ENCODE measurements at places on chromosomes 2 and 18.

DNA sequence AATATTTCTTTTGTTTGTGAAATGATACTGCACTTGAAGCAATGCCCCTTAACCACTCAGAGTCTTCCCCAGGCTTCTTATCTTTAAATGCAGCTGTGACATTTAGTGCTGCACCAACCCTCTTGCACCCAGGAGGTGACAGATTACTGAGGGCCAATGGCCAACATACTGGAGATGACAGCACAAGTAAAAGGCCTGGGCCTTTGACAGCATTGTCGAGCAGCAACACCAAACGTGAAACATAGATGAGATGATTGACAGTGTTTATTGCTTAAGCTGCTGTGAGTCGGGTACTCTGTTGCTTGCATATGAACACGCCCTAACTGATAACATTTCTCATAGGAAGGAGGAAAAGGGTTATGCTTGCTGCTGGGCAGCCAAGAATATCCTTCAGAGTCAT lies 80.3 kb downstream of the THNSL2 start:
- DNase-seq = no peak

DNA sequence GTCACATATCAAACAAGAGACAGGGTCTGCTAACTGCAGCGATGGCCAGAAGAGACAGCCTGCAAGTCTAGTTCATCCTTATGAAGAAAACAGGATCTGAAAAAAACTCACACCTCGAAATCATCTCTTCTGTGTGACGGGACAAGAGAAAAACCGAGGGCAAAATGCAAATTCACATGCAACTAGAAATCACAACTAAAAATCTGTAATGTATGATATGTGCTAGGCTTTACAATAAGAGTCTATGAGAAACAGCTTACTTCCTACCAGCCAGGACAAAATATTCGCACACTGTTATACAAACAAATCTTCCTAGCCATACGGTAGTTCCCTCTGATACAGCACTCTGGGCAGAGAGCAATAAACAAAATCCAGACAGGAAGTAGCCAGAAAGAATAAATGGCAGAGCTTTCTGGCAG lies 48.8 kb downstream of the ANKRD44 start:
- no peak for DNase-seq

GRCh38 chr2:232534940-232535651 lies 4.4 kb upstream of the CHRNG start:
- DNase-seq = no peak

DNA sequence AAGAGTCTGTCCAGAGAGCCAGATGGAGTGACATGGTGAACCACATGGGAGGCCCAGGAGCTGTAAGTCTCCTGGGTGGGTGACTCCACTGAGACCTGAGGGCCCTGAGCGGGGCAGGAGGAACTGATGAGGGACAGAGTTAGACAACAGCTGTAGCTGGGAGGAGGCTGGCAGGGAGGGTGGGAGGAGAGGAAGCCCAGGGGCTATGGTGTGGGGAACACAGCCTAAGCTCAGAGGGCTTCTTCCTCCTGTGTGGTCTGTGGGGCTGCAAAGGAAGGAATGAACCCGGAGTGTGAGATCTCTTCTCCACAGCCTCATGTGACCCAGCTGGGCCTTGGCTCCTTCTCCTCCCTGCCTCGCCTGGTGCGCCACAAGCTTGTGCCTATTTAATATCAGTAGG lies 395.6 kb upstream of the HS6ST1 start:
- DNase-seq = no peak

DNA sequence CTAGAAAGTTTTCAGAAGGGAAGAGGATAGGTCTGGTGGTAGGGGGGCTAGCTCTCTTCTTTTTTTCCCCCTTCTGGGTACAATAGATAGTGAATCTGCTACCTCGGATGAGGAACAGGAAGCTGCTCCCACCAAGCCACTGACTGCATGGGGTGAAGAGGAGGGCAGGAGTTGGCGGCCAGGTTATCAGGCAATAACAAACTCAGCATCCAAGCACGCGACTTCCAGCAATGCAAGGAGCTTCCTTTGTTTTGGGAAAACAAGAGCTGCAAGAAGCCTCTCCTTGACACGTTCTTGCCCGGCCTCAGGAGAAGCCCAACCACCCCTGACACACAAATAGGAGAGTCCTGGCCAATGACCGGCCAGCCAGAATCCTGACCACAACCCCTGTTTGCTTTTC lies 32.2 kb downstream of the NHEJ1 start:
- no peak for DNase-seq

DNA sequence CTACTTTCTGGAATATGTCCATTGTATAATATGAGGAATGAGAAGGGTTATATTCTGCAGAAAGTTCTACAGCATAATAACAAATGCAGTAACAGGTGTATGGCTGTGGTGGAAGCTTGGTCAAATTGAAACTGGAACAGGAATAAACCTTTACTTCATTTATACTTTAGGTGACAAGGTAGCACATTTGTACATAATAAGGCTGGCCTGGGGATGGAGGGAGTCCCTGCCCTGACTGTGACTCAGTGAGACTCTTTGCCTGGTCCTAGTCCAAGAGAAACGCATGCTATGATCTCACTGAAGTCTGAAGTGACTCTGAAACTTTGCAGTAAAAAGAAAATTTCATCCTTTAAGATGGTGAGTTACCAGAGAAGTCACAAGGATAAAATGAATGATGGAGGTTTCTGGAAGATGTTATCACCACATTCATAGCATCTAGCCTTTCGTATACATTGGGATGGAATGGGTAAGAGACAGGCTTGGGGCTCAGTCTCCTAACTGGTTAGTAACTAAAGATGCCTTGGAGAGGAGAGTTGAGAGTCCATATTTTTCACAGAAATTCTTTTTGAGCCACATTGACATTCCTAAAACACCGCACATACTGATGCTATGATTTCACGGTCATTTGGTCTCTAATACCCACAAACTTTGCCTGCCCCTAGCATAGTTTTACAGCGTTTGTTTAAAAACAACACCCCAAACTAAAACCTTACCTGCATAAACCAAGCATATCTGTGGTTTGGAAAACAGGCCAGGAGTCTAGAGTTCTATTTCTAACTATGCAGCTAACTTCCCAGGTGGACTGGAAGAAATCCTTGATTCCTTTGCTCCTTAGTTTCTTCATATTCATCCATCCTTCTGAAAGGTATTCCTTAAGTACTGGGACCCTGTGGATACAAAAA lies 42.4 kb upstream of the NABP1 start:
- DNase-seq = no peak

- DNase-seq = no peak
These were observed 713.7 kb downstream of the ADCYAP1 start for GRCh38 chr18:1618364-1618763.

GRCh38 chr18:56641714-56642337 lies 3.4 kb upstream of the TXNL1 start:
- DNase-seq = no peak

- no peak for DNase-seq
These were observed 140.3 kb downstream of the NDUFA10 start for GRCh38 chr2:239884875-239885274.

DNA sequence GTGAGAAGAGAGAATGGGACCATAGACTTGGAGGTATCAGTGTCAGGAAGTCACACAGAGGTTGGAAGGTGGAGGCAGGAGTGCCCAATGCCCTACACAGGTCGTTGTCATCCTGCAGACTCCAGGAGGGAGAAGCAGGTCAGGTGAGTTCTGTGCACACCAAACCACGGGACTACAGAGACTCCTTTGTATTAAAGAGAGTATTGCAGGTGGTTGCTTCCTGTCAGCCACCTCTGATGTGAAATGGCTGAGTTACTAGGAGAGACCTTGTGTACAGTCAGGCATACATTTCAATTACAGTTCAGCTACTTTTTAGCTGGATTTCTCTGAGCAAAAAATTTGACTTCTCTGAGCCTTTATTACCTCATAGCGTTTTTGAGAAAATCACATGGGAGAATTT lies 51.6 kb downstream of the SPP2 start:
- DNase-seq = no peak

DNA sequence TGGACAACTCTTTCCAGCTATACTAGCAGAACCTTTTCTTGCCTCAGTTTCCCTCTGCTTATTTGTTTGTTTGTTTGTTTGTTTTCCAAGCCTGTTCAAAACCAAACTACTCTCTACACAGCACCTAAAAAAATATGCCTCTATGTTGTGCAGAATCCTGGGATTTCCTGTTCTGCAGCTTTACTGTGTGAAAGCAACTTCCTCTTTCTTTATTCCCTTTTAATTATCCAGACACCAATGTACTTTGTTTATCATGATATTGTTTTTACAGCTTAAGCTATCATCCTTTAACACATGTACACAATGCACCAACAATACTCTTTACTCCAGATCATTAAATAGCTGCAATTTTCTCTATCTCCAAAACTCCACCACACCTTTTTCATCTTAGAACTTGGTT lies 259.5 kb downstream of the EPHA4 start:
- no peak for DNase-seq

GRCh38 chr2:66127061-66127460 lies 307.9 kb upstream of the MEIS1 start:
- no peak for DNase-seq

DNA sequence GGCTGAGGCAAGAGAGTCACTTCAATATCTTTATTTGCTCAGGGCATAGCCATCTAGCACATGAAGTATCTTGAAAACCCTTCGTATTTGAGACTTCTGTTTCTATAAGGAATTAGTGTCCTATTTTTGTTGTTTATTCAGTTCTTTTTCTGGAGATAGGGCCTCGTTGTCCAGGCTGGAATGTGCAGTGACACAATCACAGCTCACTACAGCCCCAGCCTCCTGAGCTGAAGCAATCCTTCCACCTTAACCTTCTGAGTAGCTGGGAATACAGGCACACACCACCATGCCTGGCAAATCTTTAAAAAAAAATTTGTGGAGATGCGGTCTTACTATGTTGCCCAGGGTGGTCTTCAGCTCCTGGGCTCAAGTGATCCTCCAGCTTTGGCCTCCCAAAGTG lies 50.6 kb downstream of the PSMD14 start:
- DNase-seq = no peak

DNA sequence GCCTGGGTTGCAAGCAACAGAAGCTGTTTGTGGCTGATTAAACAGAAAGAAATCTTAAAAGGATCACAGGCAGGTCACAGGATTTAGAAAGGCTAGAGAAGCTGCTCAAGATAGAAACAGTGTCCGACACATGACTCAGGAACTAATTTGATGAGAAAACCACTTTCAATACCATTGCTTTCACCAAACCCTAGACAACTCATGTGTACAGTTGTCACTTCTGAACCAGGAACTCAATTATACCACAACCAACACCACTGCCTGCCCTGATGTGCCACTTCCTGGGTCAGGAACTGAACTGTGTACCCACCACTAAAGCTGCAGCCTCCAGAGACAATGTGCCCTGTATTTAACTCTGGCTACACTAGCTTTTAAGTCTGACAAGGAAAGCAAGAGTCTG lies 56.0 kb downstream of the TMEM247 start:
- no peak for DNase-seq

GRCh38 chr2:113767811-113768460 lies 11.5 kb upstream of the SLC35F5 start:
- DNase-seq = no peak

- DNase-seq = no peak
These were observed 86.4 kb upstream of the OTOS start for GRCh38 chr2:240226672-240227537.

GRCh38 chr18:35841283-35841682 lies 131.2 kb upstream of the RMP24 start:
- DNase-seq = no peak

- DNase-seq = no peak
These were observed 1620.0 kb downstream of the SUCLG1 start for GRCh38 chr2:82839036-82839435.

- no peak for DNase-seq
These were observed 50.7 kb downstream of the SFXN5 start for GRCh38 chr2:73020657-73021370.

GRCh38 chr2:88853403-88853790 lies 161.9 kb downstream of the RPIA start:
- no peak for DNase-seq

DNA sequence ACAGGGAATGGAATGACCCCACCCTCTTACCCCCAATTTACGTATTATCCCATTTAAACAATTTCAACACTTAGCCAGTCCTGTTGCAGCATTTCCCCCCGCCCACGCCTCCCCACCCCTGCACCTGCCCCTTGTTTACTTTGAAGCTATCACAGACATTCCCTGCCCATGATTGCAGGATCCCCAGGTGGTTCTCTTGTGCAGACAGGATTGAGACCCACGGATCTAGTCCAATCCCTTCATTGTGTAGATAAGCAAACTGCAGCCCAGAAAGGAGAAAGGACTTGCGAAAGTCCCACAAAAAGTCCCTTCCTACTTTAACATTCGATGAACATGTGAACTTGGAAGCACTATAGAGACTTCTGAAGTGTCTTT lies 38.9 kb downstream of the TMEM17 start:
- no peak for DNase-seq

All from CD4-positive, alpha-beta T cell (primary cell).